ENCODE measurements at places on chromosomes 6 and 20. TPM values are rescaled to one million over a fixed set of nuclear protein-coding genes. Genes with fewer than 3 reads are reported as not detected.

GRCh38 chr20:18001131-18001921 lies 32.5 kb downstream of the MGME1 start:
- DNase-seq: peak; percentile 47

- peak; percentile 6 for DNase-seq
Measured at GRCh38 chr6:108250240-108250866, 10.5 kb downstream of the SNX3 start.

GRCh38 chr6:152110886-152111820 lies 303.7 kb downstream of the ESR1 start:
- DNase-seq: no peak

- DNase-seq: no peak
Measured at GRCh38 chr6:55778705-55779104, 96.7 kb downstream of the BMP5 start.

GRCh38 chr20:37852666-37853065 lies 50.3 kb upstream of the VSTM2L start:
- no peak for DNase-seq

GRCh38 chr6:111423960-111424846 lies 58.8 kb downstream of the REV3L start:
- DNase-seq: peak; percentile 47

DNA sequence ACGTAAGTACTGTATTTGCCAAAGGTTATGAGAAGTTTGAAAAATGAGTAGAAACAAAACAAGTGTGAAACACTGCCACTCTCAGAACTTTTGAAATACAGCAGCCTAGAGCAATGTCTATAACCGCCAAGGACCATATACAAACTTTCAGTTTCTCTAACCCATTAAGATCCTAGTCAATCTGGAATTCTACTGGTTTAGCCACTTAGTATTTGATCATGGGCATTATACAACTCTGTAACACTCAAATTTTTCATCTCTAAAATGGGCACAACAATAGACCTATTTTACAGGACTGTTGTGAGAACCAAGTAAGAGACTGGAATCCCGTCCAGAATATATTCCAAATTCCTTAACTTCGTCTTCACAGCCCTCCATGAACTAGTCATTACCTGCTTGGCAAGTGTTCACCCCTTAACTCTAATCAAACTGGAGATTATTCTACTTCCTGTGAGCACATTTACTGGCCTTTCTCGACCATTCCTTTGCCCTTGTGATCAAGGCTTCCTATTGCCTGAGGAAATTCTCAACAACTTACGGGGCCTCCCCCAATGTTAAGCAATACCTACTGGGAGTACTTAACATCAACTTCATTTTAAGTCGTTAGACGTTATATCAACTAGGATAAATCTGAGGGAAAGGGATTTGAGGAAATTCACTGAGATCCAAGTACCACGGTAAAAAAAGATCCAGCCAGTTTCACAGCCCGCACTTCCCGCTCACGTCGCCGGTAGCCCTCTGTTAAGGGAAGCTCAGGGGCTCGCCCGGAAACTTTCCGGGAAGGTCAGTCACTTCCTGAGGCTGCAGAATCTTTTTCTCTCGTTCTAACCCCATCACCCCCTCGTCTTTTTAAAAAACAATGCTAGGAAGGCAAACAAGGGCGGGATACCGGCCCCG lies 1.1 kb downstream of the EIF2S2 start:
- DNase-seq: peak; percentile 37

GRCh38 chr6:92427453-92427852 lies 991.9 kb downstream of the EPHA7 start:
- no peak for DNase-seq

DNA sequence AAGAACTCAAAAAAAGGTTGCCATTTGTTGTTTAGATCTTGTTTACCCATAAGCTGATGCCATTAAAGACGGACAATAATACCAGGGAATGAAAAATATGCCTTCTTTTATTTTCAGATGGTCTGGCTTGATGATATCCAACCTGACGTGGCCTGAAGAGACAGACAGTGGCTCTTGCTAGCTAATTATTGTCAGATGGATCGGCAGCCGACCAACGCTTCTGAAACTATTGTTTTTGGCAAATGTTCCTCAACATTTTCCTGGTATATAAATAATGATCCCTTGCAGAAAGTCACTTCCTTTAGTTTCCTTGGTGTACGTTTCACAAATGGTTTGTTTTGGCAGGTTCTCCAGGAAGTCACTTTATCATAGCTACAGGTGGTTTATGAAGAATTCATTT lies 290.9 kb upstream of the TSHZ2 start:
- no peak for DNase-seq

DNA sequence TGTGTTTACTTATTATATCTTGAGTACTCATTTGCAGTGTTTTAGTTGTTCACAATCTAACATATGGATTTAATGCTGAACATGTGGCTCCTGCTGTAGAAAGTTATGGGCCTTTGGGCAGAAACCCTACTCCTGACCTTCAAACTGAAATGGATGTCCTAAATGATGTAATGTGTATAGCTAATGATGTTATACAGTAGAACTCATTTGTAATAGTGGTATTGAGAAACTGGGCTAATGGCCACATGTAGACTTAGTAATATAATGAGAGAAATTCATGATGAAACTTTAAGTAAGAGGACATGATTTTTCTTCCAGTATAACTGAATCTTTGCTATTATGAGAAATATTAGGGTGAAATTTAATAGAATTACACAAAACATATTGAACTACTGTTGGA lies 121.3 kb upstream of the PTPRK start:
- DNase-seq: no peak

DNA sequence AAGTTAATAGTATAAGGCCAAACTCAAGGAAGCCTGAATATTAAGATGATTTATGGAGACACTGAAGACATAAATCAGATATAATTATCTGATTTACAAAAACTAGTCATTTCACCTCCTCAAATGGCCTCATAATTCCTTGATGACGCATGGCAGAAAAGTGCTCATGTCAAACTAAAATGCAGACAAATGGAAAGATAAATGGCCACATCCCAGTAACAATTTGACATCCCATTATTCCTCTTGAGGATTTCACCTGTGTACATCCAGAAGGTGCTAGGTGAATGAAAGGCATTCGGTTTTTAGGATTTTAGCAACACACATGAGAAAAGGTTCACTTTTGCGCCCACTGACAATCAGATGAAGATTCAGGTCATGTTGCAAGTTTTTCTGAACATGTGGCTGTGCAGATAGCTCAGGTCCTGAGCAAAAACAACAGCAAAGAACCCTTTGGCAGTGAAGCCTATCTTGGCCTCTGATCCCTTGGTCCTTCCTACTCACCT lies 24.2 kb downstream of the SGK1 start:
- no peak for DNase-seq

DNA sequence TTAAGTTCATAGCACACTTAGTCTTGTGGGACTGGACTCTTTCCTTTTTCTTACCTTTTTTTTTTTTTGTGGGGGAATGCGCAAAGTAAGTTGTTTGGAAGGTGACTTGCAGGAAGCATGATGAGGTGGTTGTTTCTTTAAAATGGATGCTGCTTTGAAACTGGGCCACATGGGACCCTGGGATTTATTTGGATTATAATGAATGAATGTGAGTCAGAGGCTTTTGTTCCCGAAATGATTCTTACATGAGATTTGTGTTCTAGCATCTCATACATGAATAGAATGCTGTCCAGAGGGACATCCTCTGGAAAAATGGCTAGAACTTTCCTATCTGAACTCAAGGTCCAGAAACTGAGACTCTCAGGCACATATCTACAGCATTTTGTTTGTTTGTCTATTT lies 236.6 kb upstream of the RNF24 start:
- DNase-seq: no peak

DNA sequence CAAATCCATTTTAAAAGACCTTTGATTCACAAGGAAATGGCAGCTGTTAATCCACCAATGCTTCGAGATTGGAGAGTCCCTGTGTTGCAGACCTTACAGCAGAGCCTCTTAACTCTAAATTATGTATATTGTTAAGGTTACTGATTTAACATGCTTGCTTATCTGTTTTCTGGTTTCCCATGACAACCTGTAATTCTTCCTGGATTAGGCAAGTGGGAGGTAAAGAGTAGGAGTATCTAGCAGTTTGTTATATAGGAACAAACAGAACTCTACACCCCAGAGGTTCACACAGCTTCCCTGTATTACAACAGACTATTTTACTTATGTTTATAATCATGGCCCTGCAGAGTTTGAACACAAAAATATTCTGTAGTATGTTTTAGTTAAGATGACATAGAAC lies 39.5 kb downstream of the NKX2-4 start:
- DNase-seq: no peak

DNA sequence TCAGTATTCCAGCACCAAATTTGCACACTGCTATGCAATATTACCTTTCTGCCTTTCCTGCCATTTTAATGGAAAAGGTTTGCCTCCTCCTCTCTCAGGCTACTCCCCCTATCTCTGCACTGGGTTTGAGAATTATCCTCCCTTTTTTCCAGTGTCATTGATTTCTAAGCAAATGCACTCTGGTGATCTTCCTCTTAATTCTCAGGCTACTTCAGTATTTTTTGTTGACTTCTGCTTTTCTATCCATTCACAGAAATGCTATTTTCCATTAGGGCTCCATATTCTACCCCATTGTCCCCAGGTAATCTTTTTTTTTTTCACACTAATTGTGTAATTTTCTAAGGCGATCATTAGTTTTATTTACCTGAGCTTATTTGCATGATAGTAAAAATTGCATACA lies 144.0 kb downstream of the GJA1 start:
- DNase-seq: no peak

DNA sequence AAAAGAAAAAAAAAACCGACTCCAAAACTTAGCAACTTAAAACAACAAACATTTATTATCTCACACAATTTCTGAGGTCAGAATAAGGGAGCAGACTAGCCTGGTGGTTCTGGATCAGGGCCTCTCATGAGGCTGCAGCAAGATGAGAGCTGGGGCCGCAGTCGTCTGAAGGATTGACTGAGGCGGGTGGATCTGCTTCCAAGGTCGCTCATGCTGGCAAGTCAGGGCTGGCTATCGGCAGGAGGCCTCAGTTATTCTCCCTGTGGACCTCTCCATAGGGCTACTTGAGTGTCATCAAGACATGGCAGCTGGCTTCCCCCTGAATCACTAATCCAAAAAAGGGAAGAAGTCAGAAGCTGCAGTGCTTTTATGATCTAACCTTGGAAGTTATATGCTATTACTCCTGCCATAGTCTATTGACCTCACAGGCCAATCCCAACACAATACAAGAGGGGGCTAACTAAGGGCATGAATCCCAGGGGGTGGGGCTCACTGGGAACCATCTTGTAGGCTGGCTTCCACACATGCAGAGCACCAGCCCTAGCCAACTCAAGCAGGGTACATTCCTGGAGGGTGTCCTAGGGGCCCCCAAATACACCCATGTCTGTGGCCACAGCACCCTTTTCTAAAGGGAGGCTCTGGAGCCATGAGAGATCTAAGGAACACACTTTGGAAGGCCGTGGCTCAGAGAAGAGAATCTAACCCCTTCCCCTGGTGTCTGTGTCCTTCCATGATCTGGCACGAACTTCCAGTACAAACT lies 11.3 kb downstream of the EBF4 start:
- DNase-seq: no peak

DNA sequence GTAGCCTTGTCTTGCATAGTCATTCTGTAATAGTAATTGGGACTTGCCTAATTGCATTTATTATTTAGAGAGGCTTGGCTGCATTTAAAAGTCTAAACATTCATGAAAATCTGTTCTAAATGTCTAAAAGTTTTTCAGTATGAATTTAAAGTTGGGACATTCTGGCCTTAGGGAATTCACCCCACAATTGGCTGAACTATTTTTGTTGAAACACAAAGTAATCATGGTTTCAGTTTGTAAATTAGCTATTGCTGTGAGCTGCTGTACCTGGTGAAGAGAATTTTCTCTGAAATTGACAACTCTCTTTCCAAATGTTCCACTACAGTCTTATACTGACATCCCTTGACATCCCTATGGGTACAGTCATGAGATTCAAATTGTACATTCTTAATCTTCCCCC lies 253.0 kb downstream of the FARS2 start:
- no peak for DNase-seq

DNA sequence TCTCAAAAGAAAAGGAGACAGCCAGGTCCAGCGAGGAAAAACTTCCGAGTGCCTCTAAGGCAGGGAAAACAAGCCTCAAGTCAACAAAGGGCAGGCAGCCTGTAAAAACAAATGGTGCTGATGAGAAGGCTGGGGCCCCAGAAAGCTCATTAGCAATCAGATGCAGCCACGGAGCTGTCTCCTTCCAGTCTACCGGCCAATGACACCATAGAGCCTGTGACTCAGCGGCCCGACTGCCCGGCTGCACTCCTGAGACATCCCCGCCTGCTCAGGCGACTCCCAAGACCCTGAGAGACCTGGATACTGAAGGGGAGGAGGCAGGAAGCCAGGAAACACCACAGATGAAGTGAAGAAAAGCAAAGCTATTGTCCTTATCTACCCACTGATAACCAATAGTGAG lies 120.1 kb upstream of the HDDC2 start:
- DNase-seq: peak; percentile 83

- DNase-seq: no peak
Measured at GRCh38 chr20:45121388-45121787, 2.9 kb downstream of the WFDC12 start.

DNA sequence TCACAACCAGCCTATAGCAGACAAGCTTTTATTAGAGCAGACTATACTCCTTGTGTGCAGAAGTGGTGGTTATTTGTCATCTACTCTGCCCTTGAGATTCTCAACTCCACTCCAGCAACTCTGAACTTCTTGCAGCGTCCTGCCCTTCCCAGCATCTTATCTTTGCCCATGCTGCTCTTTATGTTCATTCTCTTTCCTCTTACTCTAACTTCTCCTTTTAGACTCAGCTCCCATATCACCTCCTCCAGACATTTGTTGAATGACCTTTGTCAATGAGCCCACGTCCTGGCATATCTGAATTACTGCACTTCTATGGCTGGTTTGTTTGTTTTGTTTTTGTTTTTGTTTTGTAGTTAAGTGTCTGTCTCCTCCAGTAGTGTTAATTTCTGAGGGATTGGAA lies 81.2 kb downstream of the KCNQ5 start:
- DNase-seq: no peak

- no peak for DNase-seq
Measured at GRCh38 chr6:130888246-130888645, 61.0 kb downstream of the SMLR1 start.

GRCh38 chr20:53547664-53548239 lies 45.9 kb downstream of the ZNF217 start:
- peak; percentile 39 for DNase-seq

- no peak for DNase-seq
Measured at GRCh38 chr6:37589941-37590340, 90.2 kb upstream of the CCDC167 start.

GRCh38 chr20:18567739-18568091 lies 483 bp downstream of the SMIM26 start:
- DNase-seq: no peak

Gene RUNX2
- total RNA-seq: 11.8 TPM

Gene TFAP2B
- total RNA-seq: not detected

Gene E2F1
- total RNA-seq: 20.7 TPM

Gene TSBP1
- not detected for total RNA-seq

Gene C6orf15
- total RNA-seq: not detected

Gene ESR1
- not detected for total RNA-seq

Gene ZC2HC1B
- total RNA-seq: not detected

Gene CASP8AP2
- total RNA-seq: 12.3 TPM

Gene PGC
- not detected for total RNA-seq

Gene AVP
- total RNA-seq: not detected

Gene HSPA1L
- total RNA-seq: 0.80 TPM

Gene SOBP
- 2.1 TPM for total RNA-seq

Gene BMP5
- total RNA-seq: 1.4 TPM

Gene LY6G5C
- total RNA-seq: 1.8 TPM

Gene COL9A3
- 6.1 TPM for total RNA-seq

Gene TNFRSF6B
- 12.6 TPM for total RNA-seq
